BJ (cell line): ENCODE measurements at places on chromosomes 12 and 14. TPM values are rescaled to one million over a fixed set of nuclear protein-coding genes. Genes with fewer than 3 reads are reported as not detected.

Gene CCDC197
- polyA plus RNA-seq = not detected in 2 replicates

- DNase-seq = peak; percentile 23
Measured at GRCh38 chr14:56333359-56334292, 215.4 kb downstream of the PELI2 start.

GRCh38 chr14:31990183-31990857, 86.8 kb upstream of the ARHGAP5 start:
- DNase-seq = no peak

Gene PIWIL1
- not detected in 2 replicates for polyA plus RNA-seq

- DNase-seq = no peak
Measured at GRCh38 chr12:26127404-26127803, 2.6 kb upstream of the BHLHE41 start.

DNA sequence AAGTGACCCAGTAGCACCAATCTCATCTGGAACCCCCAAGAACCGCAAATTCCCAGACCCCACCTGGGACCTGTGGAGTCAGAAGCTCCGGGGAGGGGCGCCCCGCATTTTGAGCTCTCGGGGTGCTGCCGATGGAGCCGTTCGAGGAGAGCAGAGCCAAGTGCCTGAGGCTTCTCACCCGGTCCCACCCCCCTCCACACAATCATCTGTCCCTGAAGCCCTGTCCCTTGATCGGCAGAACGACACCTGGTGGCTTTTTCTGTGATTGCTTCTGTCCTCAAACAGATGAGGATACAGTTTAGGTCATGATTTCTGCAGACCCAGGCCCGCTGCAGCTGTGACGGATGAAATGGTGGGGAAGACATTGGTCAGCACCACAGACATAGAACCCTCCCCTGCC, 74.7 kb downstream of the NOC4L start:
- no peak for DNase-seq

- DNase-seq = no peak
Measured at GRCh38 chr14:94127330-94127729, 2.1 kb downstream of the IFI27L2 start.

DNA sequence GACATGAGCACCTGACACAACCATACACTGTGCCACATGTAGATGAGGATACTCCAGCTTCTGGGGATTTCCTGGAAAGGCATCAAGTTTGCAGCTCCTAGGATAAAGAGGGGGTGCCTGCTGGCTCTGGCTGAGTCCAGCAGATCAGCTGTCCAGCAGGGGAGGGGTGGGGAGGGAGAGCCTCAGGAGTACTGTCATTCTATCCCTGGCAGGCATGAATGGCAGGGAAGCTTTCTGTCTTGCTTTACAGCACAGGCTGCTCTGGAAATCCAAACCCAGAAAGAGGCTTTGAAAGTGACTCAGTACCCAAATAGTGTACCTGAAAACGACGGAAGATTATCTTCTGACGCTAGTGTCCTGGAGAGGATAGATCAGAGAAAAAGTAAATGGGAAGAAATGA, 32.2 kb downstream of the SLC8A3 start:
- no peak for DNase-seq

Gene TSPAN19
- polyA plus RNA-seq = not detected in 2 replicates

Gene SLC17A8
- not detected in 2 replicates for polyA plus RNA-seq

- DNase-seq = no peak
Measured at GRCh38 chr12:107660861-107661415, 24.7 kb upstream of the PWP1 start.

Gene GNB3
- polyA plus RNA-seq = 3.3 and 5.3 TPM in 2 replicates

DNA sequence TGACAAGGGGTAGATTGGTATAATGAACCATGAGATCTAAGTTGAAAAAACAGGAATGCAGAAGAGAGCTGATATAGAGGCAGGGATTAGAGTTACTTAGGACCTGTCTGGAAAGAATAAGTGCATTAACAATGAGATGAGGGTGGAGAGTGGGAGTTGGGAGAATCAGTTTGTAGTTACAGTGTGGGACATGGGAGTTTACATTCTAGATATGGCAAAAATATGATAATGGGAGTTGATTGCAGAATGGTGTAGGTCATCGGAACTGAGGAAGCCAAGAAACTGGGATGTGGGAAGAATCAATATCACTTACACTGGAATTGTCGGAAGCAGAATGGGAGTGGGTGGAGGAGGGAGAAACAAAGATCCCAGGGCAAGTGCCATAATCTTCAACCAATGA, 301.1 kb upstream of the NPAS3 start:
- no peak for DNase-seq

Gene HCAR2
- not detected in 2 replicates for polyA plus RNA-seq

DNA sequence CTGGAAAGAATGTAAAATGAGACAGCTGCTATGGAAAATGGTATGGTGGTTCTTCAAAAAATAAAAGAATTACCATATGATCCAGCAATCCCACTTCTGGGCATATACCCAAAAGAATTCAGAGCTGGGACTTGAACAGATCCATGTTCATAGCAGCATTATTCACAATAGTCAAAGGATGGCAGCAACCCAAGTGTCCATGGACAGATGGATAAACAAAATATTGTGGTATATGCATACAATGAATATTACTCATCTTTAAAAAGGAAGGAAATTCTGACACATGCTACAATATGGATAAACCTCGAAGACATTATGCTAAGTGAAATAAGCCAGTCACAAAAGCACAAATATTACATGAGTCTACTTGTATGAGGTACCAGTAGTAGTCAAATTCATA, 9.1 kb downstream of the RAB2B start:
- DNase-seq = no peak

Gene SRGAP1
- polyA plus RNA-seq = 15.7 and 19.3 TPM in 2 replicates

Gene KRT1
- not detected in 2 replicates for polyA plus RNA-seq

GRCh38 chr12:82873951-82874350, 187.2 kb downstream of the TMTC2 start:
- no peak for DNase-seq

Gene L2HGDH
- 2.3 and 2.9 TPM in 2 replicates for polyA plus RNA-seq

DNA sequence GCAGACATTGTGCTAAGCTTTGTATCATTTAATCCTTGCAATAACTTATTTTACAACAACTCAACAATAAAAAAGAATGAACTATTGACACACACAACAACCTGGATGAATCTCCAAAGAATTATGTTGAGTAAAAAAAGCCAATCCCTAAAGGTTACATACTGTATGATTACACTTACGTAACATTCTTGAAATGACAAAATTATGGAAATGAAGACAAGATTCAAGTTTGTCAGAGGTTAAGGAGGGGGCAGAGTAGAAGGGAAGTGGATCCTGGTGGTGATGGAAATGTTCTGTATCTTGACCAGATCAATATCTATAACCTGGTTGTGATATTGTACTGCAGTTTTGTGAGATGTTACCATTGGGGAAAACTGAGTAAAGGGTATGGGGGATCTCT, 63.2 kb upstream of the LMNTD1 start:
- DNase-seq = no peak

- DNase-seq = no peak
Measured at GRCh38 chr14:51495319-51495718, 156.4 kb upstream of the FRMD6 start.

Gene VRTN
- not detected in 2 replicates for polyA plus RNA-seq

DNA sequence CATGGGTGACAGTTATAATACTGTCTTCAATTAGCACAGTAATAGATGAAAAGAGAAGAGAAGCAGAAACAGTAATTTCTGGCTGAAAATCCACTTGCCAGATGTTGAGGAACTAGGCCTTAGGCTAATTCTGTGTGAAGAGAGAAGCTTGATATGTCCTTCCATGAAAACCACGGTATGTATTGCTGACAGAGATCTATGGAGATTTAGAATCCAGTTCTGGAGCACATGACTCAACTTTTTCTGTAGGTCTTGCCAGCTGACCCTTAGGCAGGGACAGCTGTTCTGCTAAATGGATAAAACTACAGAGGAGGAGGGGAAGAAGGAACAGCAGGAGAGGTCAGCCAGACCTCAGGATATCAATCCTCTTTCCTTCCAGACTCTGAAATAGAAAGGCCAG, 211.5 kb downstream of the PRKD1 start:
- no peak for DNase-seq

DNA sequence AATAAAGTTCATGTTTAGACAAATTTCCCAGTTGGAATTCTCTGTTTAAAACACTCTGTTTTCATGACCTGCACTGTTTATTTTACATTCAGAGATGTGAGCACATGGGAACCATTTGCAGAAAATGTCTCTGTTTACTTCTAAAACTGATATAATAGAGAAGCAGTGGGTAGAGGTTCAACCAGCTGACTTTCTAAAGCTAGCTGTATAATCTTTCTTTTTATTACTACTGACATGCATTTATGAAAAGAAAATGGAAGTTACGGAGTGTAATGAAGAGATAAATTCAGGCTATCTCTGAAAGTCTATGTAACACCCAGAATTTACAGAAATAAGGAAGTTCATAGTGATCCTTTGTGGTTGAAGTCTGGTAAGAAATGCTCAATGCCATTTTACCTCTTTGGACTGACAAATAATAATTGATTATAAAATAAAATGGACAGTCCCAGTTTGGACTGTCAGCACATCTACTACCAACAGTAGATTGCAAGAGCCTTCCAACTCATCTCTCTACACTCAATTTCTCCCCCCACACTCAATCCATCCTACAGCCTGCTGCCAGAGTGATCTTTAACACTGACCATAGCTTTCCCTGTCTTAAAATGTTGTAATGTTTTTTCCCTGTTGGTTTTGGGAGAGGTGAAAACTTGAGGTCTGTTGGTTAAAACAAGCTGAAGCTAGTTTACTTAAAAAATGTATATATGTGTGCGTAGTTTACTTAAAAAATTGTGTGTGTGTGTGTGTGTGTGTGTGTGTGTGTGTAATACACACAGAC, 137.4 kb downstream of the AEBP2 start:
- DNase-seq = peak; percentile 39

GRCh38 chr12:49052451-49053208, 8.0 kb downstream of the KMT2D start:
- no peak for DNase-seq

Gene TAS2R43
- not detected in 2 replicates for polyA plus RNA-seq

GRCh38 chr12:102708108-102708507, 208.9 kb downstream of the PAH start:
- DNase-seq = no peak

DNA sequence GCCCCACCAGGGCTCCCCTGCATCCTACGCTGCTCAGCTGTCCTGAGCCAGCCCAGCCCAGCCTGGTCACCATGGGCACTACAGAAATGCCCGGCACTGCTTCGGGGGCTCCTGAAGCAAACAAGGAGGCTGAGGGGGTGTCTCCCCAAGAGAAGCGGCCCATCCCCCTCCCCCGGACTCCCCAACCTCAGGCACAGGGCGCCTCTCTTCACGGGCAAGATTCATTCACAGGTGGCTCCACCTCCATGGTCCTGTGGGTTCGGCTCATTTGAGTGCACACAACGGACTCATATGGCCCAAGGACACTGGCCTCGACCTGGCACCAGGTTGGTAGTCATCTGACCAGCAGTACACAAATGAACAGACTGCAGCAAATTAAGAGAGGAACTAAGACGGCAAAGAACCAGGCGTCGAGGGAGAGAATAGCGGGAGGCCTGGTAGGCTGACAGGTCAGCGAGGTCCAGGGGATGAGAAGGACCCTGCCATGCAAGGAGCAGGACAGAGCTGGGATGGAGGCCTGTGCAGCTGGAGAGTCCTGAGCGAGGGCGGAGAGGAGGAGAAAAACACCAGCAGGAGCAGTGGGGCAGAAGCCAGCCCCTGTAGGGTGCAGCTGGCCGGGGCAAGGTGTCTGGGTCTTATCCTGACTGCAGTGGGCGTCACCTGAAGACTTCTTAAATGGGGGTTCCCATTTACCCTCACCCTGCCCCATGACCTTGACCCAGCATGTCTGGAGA, 60.2 kb downstream of the PRIMA1 start:
- no peak for DNase-seq

Gene GPRC5D
- polyA plus RNA-seq = not detected in 2 replicates

- no peak for DNase-seq
Measured at GRCh38 chr12:58741226-58741625, 179.1 kb downstream of the LRIG3 start.

- DNase-seq = no peak
Measured at GRCh38 chr12:124622764-124623163, 55.4 kb upstream of the NCOR2 start.

GRCh38 chr12:123513805-123514204, 19.7 kb downstream of the RILPL1 start:
- no peak for DNase-seq

GRCh38 chr12:70002097-70002911, 177.3 kb downstream of the MYRFL start:
- no peak for DNase-seq

GRCh38 chr14:68273413-68273812, 453.8 kb downstream of the RAD51B start:
- no peak for DNase-seq

- DNase-seq = no peak
Measured at GRCh38 chr12:132787877-132788276, 26.2 kb upstream of the ANKLE2 start.

Gene KLRD1
- polyA plus RNA-seq = 0.13 and 0.74 TPM in 2 replicates

Gene GYS2
- polyA plus RNA-seq = not detected in 2 replicates

- DNase-seq = no peak
Measured at GRCh38 chr14:31877255-31877798, 199.8 kb upstream of the ARHGAP5 start.

Gene OR4Q2
- polyA plus RNA-seq = not detected in 2 replicates

GRCh38 chr14:75301666-75302325, 23.2 kb downstream of the FOS start:
- DNase-seq = no peak

- no peak for DNase-seq
Measured at GRCh38 chr12:54708826-54709225, 60.7 kb upstream of the DCD start.

- no peak for DNase-seq
Measured at GRCh38 chr14:70333728-70334127, 25.8 kb downstream of the COX16 start.
